Stimulated activated CD8-positive, alpha-beta memory T cell treated with anti-CD3 and anti-CD28 coated beads, Interleukin-12 subunit alpha, Interleukin-12 subunit beta, amount 100 ng/mL, for 1 hour (primary cell): ENCODE measurements at places on chromosomes 2 and 18.
A peak's percentile ranks its signal among the peaks of the same experiment; 100 is the strongest.

GRCh38 chr2:68411397-68412126 is 46.5 kb downstream of the PLEK start:
- DNase-seq: no peak

DNA sequence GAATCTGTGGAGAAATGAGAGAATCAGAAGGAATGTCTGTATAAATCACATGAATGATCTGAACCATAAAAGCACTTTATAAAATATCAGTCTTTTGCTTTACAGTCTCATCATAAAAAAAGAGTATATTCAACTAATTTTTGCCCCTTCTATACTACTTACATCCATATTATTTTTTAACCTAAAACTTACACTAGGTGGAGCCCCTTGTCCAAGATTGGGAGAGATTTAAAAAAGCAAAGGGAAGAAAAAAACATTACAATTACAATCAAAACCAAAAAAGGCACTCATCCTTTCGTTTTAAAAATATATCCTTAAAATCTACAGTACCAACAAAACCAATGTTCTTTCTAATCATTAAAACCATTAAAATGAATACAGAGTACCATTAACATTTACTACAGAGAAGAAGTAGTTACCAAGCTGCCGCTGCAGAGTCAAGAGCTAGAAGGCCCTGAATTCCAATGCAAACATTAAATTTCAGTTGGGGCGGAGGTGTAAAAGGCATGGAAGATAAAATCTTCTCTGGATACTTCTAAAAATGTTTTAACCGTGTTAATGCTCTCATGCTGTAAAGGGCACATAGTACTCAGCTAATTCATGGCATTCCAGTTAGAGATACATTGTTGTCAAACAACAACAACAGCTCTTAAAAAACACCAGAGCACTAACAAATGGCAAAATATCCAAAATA is 56.7 kb upstream of the EPB41L3 start:
- no peak for DNase-seq

- DNase-seq: no peak
Measured at GRCh38 chr2:217356781-217357180, 496.9 kb upstream of the TNP1 start.

- DNase-seq: no peak
Measured at GRCh38 chr18:55430026-55430425, 158.0 kb downstream of the TCF4 start.

- DNase-seq: no peak
Measured at GRCh38 chr18:73693091-73693490, 454.5 kb downstream of the FBXO15 start.

GRCh38 chr2:2237563-2237962 is 93.5 kb downstream of the MYT1L start:
- DNase-seq: no peak

DNA sequence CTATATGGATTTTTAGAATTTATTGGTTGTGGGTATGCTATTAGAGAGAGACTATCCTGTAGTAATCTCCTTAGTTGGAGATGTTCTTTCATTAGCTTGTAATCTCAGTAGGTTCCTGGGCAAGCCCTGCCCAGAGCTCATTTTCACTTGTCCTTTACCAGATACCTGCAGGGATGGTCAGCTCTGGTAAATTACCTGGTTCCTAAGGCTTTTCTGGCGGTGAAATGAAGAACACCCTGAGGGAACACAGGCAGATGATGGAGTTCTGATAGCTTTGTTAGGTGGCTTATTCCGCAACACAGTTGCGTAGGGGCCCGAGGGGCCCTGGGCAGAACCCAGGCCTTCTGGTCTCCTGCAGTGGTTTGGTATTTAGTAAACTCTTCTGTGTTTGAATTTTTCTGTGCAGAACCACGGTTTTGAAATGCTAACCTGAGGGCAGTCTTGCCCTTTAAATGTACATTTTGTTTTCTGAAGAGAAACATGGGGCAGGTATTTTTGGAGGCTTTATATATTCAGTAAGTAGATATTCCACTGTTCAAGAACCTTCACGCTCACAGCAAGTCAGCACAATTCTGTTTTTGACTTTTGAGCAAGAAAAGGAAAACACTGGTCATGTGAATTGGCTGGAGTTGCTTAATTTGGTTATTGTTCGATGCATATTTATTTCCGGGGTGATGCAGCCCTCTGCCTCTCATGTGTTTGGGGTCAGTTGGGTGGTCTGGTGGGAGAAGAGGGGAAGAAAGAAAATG is 22.4 kb downstream of the ZNF532 start:
- DNase-seq: no peak

- no peak for DNase-seq
Measured at GRCh38 chr2:133213651-133214050, 354.6 kb downstream of the NCKAP5 start.

- no peak for DNase-seq
Measured at GRCh38 chr2:151638191-151638933, 95.9 kb downstream of the NEB start.

GRCh38 chr2:173059971-173060461 is 15.6 kb upstream of the MAP3K20 start:
- DNase-seq: no peak

GRCh38 chr2:221808488-221808887 is 236.4 kb upstream of the EPHA4 start:
- DNase-seq: no peak

- no peak for DNase-seq
Measured at GRCh38 chr2:238306672-238306998, 13.7 kb upstream of the TRAF3IP1 start.

GRCh38 chr2:117703858-117704257 is 110.6 kb upstream of the DDX18 start:
- DNase-seq: no peak

DNA sequence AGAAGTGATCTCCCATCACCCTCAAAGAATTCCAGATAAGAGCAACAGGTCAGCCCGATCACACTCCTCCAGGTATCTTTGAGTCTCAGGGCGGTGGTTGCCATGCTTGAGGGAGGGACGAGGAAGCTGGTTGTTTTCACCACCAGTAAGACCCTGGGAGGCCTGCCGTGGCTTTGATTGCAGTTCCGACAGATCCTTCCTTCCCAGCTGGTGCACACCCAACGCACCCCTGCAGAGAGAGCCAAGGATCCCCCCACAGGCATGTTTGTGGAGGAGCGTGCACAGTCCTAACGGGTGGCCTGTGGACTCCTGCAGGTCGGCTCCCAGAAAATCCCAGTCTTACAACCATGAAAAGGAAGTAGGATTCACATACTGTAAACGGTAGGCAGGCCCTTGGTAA is 13.8 kb upstream of the ZNF236 start:
- DNase-seq: no peak

GRCh38 chr2:235868224-235868623 is 300.0 kb downstream of the GBX2 start:
- no peak for DNase-seq

DNA sequence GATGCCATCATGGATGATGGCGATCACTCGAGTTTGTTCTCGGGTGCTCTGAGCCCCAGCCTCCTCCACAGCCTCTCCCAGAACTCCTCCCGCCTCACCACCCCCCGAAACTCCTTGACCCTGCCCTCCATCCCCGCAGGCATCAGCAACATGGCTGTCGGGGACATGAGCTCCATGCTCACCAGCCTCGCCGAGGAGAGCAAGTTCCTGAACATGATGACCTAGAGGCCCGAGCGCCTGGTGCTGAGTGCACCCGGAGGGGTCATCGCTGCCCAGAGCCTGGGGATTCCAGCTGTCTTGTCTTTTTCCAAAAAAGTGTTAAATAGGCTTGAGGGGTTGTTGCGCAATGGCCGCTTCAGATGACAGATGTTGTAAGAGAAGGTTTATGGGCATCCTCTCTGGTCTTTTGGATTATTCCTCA is 254.8 kb downstream of the GLI2 start:
- DNase-seq: no peak

DNA sequence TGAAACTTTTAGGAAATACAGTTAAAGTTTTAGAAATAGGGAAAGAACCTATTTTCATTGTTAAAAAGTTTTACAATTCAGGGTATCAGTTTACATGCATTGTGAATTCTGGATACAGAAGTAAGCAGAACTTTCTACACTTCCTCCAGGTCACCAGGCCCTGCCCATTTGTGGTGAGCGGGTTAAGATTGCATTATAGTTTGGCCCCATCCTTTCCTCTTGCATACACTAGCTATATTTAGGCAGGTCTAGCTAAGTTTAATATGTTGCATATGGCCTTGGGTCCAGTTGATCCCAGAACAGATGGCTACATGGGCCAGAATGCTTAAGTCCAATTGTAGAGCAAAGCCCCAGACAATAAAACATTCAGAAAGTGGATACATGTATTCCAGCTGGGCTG is 4.8 kb downstream of the VWA3B start:
- DNase-seq: no peak

GRCh38 chr2:219723311-219723710 is 95.9 kb downstream of the SLC4A3 start:
- no peak for DNase-seq

DNA sequence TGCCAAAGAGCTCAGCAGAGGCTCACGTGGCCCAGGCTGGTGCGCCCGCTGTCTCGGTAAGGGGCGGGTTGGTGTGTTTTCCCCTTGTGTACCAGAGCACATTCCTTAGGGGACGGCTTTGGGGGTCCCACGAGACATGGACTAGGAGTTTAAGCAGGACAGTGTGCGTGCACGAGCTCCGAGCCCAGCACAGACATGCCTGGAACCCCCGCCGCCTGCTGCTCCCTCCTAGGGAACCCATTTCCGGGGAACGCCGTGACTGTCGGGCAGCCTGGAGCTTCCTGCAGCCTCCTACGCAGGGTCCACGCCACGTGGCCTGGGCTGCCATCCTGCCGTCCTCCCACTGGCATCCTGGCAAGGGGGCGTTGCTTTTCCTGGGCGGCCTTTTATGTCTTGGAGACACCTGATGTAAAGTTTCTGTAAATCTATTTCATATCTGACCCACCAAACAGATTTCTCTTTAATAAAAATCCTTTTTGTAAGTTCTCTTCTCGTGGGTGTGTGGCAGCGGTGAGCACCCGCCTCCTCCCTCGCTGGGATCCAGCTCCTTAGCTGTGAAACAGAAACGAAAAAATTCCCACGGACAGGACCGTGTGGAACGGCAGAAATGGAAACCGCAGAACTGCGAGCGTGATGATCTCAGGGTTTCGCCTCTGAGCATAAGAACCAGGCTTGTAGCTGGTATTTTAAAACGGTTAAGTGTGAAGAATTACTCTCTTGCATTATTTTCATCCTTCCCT is 43.5 kb upstream of the KCNG2 start:
- no peak for DNase-seq

- DNase-seq: no peak
Measured at GRCh38 chr2:58131191-58132011, 84.8 kb downstream of the VRK2 start.

GRCh38 chr18:9827793-9828505 is 57.8 kb upstream of the TXNDC2 start:
- DNase-seq: no peak

DNA sequence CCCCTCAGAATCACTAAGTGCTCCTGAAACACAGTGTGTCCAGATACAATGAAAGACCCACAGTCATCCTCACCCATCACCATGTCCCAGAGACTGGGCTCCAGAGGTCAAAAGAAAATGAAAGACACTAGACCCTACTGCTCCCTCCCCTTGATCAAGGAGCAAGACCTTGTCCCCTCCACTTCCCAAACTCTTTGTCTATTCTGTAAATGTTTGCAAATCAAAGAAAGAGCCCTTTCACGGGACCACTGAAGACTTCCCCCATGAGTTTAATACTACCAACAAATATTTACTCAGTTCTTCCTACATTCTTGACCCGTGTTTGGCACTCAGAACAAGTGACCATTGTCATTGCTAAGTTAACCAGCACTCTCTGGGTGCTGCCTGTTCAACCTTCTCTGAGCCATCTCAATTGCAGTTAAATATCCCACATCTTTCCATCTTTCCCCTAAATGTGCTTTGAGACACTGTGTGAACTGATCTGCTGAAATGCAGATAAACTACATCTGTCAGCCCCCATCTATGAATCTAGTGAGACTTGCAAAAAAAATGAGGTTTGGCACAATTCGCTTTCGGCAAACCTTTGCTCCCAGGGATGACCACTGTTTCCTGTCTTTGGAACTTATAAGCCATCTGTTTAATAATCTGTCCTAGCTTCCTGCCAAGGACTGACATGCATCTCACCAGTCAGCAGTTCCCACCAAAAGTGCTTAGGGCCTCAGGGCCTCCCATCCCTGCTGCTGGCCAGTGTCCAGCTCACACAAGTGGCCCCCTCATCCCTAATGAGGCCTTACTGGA is 170.3 kb downstream of the GFPT1 start:
- DNase-seq: no peak

GRCh38 chr18:24810561-24811305 is 350.3 kb downstream of the HRH4 start:
- no peak for DNase-seq

GRCh38 chr18:79597176-79597830 is 82.3 kb upstream of the CTDP1 start:
- no peak for DNase-seq

- peak; percentile 40 for DNase-seq
Measured at GRCh38 chr2:73284296-73285158, at the start of gene FBXO41. TSS of gene FBXO41 (minus strand) at chr2:73284478. CDS start at chr2:73269630, 14,848 bp downstream.

DNA sequence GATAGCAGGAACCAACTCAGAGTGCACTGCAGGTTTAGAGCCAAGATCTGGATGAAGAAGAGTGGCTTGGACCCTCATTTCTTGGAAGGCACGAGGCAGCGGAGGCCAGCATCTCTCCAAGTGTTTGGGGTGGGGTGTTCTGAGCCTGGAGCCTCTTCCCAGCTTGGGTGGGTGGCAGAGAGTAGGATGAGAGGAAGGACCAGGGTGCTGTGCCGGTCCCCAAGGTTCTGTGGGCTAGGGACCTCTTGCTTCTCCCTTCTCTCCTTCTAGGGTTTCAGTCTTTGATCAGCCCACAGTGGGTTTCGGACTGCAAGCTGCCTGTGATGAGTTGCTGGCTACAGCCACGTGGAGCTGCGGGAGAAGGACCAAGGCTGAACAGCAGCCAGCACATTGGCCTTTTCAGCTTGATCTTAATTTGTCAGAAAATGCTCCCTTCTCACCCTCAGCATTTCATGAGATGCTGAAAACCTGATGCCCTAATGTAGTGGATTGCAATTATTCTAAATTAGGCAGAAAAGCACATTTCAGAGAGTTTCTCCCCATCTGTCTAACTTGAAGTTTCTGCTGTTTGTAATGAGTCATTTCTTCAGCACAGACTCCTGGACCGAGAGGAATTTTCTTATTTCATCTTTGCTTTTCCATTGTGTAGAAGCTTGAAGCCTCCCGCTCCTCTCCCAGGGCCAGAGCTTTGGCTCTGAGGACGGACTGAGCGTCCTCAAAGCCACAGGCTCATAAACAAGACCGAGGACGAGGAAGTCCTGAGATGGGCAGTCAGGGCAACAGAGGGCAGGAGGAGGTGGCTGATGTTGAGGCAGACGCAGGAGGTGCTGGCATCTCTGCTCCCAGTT is 99.1 kb upstream of the HDAC4 start:
- no peak for DNase-seq

DNA sequence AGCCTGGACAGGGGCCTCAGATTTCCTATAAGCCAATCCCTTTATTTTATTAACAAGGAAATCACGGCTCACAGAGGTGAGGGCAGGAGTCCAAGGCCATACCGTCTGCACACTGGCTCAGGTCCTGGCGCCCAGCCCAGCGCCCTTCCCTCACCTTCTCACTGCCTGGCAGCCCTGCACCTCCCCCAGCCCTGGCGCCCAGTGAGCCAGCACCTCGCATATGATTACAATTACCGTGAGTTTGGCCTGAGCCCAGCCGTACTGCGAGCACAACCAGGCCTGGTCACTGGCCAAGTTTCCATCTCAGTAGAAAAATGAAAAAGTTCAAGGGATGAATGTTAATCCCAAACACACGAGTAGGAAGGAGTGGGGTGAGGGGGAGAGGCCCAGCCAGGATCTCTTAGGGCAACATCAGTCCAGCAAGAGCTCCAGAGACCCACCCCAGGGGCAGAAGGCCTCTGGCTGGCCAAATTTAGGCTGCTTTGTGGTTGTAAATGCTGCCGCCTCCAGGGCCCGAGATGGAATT is 68.4 kb downstream of the MCFD2 start:
- DNase-seq: no peak
